ENCODE measurements at places on chromosomes 3 and 15. TPM values are rescaled to one million over a fixed set of nuclear protein-coding genes. Genes with fewer than 3 reads are reported as not detected.

The DZIP1L gene
- total RNA-seq = 3.9 TPM

The ALG1L2 gene
- total RNA-seq = not detected

The ADAMTSL3 gene
- total RNA-seq = 3.9 TPM

The KNG1 gene
- not detected for total RNA-seq

The TIGIT gene
- total RNA-seq = 0.32 TPM

All from cardiac atrium fibroblast (primary cell).